ENCODE measurements at places on chromosomes 12 and 14. TPM values are rescaled to one million over a fixed set of nuclear protein-coding genes. Genes with fewer than 3 reads are reported as not detected.
A peak's percentile ranks its signal among the peaks of the same experiment; 100 is the strongest.

DNA sequence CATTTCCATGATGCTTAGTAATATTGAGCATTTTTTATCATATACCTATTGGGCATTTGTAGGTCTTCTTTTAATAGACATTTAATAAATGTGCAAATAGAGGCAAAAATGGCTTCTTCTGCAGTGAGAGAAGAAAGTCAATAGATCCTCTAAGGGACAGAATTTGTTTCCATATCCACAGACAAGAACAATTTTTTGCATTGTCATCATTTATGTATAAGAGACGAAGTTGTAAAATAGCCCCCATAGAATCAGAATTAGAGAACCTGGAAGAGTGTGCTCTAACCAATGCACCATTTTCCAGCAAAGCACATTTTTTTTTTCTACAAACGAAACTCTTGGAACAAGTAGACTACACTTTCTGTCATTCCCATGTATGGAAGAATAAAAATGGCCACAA, 365.1 kb upstream of the PDE3A start:
- DNase-seq, result no peak

DNA sequence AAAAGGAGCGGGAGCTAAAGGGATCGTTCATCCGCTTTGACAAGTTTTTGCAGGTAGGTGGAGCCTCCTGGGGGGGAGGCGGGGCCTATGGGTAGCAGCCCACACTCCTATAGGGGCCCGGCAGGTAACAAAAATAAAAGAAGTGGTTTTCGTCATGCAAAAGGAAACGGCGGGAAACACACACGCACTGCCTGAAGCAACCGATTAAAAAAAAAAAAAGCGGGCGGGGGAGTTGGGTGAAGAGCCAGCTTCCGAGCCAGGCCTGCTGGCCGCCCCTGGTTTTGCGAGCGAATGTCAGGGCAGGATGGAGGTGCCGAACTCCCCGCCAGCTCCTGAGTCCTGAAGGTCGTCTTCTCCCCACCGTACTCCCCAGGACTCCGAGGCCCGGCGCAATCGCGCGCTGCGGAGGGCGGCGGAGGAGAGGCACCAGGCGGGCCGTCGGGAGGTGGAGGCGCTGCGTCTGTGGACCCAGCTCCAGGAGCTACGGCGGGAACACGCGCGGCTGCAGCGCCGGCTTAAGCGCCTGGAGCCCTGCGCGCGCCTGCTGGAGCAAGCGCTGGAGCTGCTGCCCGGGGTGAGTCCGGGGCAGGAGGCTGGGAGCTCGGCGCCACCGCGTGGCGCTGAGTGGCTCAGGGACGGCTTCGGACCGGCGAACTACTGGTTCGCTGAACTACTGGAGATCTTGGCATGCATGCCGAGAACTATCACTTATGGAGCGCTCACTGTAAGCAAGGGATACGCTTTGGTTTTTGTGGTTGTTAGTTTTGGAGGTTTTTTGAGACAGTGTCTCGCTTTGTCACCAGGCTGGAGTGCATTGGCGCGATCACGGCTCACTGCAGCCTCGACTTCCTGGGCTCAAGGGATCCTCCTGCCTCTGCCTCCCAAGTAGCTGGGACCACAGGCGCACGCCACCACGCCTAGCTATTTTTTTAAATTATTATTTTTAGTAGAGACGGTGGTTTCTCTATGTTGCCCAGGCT, 3.6 kb downstream of the CFAP73 start:
- DNase-seq, result peak; percentile 68

GRCh38 chr12:5969156-5969973, 24.3 kb upstream of the ANO2 start:
- DNase-seq, result no peak

DNA sequence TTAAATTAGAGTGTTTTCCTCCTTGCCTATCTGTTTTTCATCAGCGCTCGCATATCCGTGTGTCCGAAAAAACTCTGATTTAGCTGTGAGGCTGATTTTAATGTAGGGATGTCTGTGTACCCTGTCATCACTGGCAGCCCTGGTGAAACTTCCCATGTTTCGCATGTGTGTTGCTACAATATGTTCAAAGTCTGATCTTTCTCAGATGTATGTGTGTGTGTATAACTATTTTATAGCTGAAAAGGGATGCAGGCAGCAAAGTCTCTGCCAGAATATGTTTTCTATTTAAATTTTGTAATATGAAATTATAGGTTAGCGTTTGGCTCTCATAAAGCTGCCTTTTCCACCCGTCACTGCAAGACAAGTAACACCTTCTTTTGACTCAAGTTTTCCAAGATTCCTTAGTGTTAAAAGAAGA, 154.8 kb downstream of the TMTC2 start:
- no peak for DNase-seq

GRCh38 chr14:47194055-47194454, 481.4 kb downstream of the MDGA2 start:
- DNase-seq, result no peak

GRCh38 chr12:570435-570920, 92.8 kb downstream of the NINJ2 start:
- DNase-seq, result no peak

GRCh38 chr12:109627633-109628032, 54.0 kb downstream of the MVK start:
- no peak for DNase-seq

DNA sequence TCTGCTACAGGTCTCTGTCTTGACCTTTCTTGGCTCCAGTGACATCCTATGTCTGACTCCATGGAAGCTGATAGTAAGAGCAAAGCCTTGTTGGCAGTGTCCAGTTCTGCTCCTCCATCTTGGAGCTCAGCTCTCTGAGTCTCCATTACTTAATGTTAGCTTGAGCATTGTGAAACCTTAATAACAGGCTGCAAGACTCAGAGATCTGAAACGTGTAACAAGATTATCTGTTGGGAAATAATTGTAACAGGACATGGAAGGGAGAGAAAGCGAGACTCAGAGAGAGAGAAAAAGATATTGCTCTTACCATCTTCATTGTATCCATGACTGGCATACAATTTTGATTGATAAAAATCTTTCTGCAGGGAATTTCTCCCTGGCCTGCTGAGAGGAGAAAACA, 1365.7 kb downstream of the AACS start:
- DNase-seq, result no peak

- no peak for DNase-seq
Measured at GRCh38 chr12:79569679-79570078, 121.1 kb downstream of the PAWR start.

GRCh38 chr12:12126551-12126950, 55.8 kb downstream of the BCL2L14 start:
- DNase-seq, result no peak

DNA sequence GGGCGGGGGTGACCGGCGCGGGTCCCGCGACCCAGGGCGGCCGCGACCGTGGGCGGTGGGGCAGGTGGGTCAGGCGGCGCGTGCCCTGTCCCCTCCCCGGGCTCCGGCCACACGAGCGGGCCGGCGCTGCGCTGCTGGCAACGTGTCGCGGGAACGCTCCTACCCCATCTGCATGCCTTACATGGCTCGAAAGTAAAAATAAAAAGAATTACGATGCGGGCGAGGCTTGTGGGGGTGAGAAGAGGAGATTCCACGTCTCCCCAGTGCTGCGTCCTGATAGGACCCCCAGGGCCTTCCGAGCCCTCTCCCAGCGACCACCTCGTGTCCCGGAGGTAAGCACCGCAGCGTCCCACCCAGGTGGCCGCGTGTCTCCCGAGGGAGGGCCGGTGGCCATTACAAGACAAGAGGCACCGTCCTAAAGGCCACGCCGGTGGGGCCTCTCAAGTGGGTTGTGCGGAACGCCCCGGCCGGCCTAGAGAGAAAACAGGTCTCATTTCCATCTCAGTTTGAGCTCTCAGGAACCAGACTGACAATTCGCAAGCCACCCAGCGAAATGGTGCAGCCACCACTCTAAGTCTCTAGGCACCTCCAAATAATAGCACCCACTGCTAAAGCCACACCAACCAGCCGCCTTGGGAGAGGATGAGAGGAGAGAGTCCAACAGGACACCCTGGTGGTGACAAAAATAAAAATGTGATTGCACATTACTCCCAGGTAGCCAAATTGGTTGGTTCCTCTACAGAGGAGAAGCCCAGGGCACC, 612 bp upstream of the FOXN3 start:
- DNase-seq, result peak; percentile 84

DNA sequence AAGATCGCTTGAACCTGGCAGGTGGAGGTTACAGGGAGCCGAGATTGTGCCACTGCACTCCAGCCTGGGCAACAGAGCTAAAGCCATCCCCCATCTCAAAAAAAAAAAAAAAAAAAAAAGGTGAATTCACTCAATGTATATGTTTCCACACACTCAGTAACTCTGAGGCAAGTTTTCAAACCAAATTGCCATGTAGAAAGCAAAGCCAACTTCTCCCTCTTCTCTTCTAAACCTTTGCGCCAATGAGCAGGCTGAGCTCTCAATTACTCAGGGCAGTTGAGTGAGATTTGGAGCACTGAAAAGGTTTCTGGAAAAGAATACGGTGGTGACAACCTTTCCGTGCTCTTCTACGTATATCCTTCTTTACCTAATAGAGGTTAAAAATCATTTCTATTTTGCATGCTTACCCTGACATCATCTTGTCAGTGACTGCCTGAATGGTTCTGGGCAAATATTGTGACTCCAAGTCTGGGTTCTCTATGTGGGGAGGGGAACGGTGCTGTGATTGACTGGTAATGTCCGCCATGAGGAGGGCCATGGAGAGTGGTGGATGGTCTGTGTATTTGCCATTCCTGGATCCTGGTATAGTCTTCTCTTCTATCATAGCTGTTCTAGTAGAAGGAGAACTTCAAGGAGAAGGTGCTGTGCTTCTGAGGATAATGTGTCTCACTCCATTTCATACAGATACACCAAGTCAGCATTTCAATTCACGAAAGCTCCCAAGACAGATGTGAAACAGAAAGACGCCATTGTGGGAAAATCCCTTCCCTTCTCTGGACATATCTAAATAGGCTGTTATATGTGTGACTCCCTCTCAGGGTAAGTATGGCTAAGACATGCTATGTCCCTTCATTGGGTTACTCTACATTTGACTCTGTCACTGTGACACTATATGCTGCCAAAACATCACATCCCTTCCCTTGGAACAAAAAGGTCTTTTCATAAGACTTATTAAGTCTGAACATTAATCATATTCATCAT, 46.2 kb upstream of the MED13L start:
- DNase-seq, result no peak

GRCh38 chr12:104702565-104703139, 245.9 kb downstream of the CHST11 start:
- no peak for DNase-seq

DNA sequence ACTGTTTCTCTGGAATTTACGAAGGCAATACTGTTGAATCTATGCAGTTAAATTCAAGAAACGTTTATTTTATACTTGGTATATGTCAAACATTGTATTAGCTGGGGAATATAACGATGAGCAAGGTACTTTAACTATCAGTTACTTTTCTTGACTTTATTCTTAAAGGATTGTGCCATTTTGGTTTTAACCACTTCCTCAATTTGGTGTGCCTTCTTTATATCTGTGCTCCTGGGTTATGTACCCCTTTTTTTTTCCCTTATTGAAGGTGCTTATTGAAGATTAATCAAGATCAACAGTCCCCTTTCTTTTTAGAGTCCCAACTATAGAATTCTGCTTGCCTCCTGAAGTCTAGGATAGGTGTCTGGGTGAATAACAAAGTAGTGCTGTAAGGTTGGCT, 5.8 kb downstream of the RAB21 start:
- no peak for DNase-seq

GRCh38 chr12:49644620-49644994, 21.2 kb downstream of the PRPF40B start:
- peak; percentile 88 for DNase-seq

- no peak for DNase-seq
Measured at GRCh38 chr12:72869024-72869423, 596.9 kb downstream of the TRHDE start.

DNA sequence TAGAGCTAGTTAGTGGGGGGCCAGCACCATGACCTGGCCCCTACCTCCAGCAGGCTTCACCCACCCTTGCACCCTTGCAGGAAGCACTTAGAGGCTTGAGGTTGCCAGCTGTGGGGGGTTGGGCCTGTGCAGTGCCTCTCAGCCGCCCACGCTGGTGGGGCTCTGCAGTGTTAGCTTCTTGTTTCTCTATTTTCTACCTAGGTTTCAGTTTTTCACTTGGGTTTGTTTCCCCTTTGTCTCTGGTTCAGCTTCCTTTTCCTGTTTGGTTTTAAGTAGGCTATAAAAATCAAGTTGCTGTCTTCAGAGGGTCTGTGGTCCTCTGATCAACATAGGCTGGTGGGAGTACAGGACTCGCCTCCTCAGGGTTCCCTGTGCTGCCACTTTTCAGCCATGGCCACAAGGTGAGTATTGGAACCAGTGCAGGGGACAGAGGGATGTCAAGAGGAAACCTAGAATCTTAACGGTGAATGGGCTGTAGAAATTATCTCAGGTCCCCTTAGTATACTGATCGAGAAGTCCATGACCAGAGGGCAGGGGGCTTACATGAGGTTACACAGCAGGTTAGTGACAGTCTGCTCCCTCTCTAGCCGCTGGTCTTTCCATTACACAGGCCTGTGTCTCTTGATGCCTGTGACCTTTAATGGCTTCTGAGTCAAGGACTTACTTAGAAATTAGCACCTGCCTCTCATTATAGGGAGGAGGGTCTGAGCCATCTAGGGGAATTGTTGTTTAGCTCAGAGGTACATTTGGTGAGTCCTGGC, at the start of gene EVL:
TSS of gene EVL (plus strand) at position 312 of the 761 bp plus-strand sequence. CDS start at position 391, 79 bp downstream.
- DNase-seq, result peak; percentile 93

DNA sequence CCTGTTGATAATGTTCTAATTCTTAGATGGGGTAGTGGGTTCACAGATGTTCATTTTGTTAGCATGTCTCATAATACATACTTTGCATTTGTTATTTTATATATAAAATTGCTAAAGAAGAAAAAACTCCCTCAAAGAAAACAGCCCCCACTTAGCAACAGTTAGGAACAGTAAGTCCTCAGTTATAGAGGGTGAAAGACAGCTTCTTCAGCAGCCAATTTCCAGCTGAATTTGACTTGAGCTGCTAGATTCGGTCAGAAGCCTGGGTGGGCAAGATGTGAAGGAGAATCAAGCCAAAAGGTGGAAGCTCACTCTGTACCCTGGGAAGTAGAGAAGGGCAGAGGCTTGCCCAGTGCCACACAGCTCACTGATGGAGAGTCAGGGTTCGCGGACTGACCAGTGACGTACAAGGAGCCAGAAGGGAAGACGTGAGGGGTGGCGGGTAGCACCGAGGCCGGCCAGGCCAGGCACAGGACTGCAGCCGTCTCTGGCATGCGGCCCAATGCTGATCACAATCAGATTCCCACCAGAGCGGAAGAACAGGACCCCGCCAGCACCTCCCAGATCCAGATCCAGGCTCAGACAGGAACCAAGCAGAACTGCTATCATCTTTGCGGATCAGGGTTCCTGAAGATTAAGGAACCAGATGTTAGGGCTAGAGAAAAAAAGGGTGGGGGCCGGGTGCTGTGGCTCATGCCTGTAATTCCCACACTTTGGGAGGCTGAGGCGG, 30.4 kb upstream of the VWF start:
- no peak for DNase-seq

- DNase-seq, result no peak
Measured at GRCh38 chr12:15897433-15897832, 13.7 kb upstream of the DERA start.

SPX gene
- 0.40 TPM for total RNA-seq

TAS2R46 gene
- 1.1 TPM for total RNA-seq

SMCO3 gene
- total RNA-seq, result not detected

SPTLC2 gene
- total RNA-seq, result 43.3 TPM

ZFYVE1 gene
- total RNA-seq, result 14.7 TPM

TAS2R43 gene
- 0.28 TPM for total RNA-seq

TNFAIP2 gene
- not detected for total RNA-seq

Measured in activated CD8-positive, alpha-beta memory T cell treated with anti-CD3 and anti-CD28 coated beads, Interleukin-2, amount 10 ng/mL, durations not matched to agents 7 days and 5 days (primary cell).